MV-4-11 (cell line): ENCODE measurements at places on chromosomes 3 and 15.
A peak's percentile ranks its signal among the peaks of the same experiment; 100 is the strongest.

GRCh38 chr3:163916596-163917560 lies 1161.4 kb downstream of the SI start:
- no peak for DNase-seq

GRCh38 chr3:127495821-127496655 lies 94.5 kb downstream of the TPRA1 start:
- no peak for DNase-seq

GRCh38 chr3:192011137-192011536 lies 550.2 kb downstream of the PYDC2 start:
- no peak for DNase-seq

DNA sequence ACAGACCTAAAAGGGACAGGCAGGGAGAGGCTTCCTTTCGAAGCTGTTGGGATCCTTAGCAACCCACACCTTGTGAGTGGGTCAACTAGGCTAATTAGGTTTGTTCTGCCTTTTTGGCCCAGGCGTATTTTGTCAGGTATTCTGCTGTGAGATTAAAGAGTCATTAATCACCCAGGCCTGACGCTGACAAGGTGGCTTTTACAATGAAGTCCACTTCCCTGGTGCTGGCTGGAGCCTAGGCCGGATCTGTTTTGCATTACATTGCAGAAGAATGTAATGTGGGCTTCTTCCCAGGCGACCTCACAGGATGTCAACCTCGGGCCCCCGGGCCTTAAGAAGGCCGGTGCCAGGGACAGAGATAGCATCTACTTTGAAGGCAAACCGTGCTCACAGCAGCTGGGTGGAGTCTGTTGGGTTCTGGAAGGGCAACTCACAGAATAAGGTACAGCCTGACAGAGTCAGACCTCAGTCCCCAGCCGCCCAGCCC lies 76.9 kb downstream of the HES1 start:
- DNase-seq, result no peak

DNA sequence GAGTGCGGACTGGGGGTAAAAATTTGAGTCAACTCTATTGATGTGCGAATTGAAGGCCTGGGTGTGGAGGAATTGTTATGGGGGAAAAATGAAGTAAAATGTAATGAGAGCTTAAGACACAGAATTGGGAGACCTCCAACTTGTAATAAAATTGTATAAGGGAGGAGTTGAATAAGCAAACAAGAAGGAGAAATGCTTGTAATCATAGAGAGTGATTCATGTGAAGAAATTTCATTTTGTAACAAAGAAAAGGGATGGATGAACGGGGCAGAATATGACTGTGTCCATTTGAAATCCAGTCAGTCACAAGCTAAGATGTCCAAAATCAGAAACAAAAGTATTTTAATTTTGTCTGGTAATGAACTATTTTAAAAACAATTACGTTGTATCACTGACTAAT lies 552.3 kb downstream of the NAALADL2 start:
- DNase-seq, result no peak

GRCh38 chr15:69727121-69727924 lies 274.7 kb downstream of the RPLP1 start:
- no peak for DNase-seq

GRCh38 chr15:66594836-66595235 lies 29.0 kb upstream of the LCTL start:
- DNase-seq, result no peak

- DNase-seq, result no peak
Measured at GRCh38 chr3:122986693-122987179, 40.8 kb downstream of the SEMA5B start.

DNA sequence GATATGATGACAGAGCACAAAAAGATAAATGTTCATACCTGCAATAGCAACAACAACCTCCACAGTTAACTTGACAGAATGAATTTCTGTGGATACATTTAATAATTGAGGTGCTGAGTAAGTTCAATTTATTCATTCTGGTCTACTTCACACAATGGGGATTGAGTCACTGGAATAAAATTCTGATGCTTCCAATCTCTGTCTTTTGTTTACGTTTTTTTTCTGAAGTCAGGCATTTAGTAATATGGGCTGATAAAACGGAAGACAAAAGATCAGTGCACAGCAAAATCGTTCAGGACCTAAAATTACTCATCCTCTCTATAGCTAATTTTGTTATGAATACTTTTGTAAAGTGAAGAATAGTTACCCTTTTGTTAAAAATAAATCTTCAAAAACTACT lies 565.9 kb upstream of the CCDC54 start:
- DNase-seq, result no peak

- no peak for DNase-seq
Measured at GRCh38 chr15:76340803-76341365, 4.3 kb downstream of the ISL2 start.

- DNase-seq, result peak; percentile 75
Measured at GRCh38 chr3:12990781-12991480, 82.3 kb downstream of the IQSEC1 start.

- no peak for DNase-seq
Measured at GRCh38 chr3:170848292-170848917, 21.6 kb downstream of the RPL22L1 start.

DNA sequence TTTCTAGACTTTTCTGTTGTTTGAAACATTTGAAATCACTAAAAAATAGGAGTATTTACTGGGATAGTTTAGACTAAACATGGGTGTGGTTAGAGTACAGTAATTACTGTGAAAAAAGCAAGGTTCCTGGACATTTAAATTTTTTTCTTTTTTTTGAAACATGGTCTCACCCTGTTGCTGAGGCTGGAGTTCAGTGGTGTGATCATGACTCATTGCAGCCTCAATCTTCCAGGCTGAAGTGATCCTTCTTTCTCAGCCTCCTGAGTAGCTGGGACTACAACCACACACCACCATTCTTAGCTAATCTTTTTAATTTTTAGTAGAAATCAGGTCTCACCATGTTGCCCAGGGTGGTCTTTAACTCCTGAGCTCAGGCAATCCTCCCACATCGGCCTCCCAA lies 20.4 kb upstream of the CELF6 start:
- peak; percentile 22 for DNase-seq

DNA sequence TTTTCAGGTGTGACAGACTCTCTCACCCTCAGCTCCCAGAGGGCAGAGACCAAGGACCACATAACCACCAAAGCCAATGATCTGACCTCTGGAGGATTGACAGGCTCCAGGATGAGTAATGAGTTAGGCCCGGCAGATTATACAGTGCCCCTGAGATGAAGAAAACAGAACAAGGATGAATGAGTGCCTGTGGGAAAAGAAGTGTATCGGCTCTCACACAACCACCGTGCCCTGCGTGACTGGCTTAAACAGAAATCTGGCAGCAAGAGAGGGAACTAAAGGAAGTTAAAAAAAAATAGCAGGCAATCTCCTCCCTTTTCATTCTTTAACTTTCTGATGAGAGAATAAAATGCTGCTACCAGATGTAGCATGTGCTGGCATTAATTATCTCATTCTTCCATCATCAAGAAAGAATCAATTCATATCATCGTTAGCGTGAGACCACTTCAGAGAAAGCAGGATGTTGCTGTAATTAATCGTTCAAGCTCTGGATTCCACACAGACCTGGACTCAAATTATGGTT lies 227.5 kb upstream of the COL8A1 start:
- DNase-seq, result no peak

GRCh38 chr3:15303728-15304127 lies 28.7 kb downstream of the SH3BP5 start:
- DNase-seq, result no peak

DNA sequence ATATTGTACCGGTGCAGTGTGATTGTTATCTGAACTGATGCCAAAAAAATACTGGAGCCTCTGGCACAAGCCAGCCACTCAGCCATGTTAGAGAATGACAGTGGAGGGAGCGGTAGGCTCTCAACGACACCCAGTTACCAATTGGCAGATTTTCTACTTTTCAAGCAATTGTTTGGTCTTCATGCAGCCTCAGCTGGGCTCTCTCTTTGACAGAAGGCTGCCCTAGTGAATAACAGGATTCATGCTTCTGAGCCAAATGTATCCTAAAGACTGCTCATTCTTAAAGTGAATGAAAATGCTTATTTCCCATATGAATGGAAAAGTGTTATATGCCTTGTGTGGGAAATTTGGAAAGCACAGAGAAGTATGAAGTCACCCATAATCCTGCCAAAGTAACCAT lies 261.2 kb upstream of the TRIM42 start:
- DNase-seq, result no peak

GRCh38 chr15:83998486-83998885 lies 237.1 kb upstream of the GOLGA6L4 start:
- DNase-seq, result no peak

DNA sequence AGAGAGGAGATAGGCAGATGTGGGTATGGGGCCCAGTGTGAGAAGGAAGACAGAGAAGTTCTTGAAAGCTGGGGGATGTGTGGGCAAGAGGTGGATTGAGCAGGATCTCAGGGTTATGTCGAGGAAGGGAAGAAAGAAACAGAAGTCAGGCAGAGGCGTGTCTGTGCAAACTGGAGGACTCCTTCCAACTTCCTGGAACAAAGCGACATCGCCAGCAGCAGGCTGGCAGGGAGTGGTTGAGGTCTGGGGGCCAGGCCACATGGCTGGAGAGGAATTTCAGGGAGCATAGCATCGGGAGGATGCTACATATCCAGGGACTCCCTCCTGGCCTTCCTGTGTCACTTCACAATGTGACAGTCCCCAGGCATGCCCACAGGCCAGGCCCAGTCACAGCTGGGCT lies 42.9 kb upstream of the MYZAP start:
- no peak for DNase-seq

DNA sequence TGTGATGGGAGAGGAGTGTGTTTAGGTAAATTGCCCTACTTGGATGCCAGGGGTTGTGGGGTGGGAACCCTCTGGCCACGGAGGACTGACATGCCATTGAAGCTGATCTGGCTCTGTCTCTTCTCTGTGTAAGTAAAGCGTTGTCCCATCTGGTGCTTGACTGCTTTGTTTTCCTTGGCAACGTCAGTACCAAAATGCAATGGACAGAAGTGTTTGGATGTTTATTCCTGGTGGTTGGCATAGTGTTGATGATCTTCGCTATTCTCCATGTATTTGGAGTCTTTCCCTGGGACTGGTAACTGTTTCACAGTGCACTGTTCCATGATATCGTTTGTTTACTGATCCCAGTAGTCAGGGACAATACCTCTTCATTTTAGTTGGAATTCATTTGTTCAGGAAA lies 130.5 kb upstream of the MCTP2 start:
- no peak for DNase-seq

- DNase-seq, result no peak
Measured at GRCh38 chr3:144496141-144496835, 524.7 kb downstream of the DIPK2A start.

DNA sequence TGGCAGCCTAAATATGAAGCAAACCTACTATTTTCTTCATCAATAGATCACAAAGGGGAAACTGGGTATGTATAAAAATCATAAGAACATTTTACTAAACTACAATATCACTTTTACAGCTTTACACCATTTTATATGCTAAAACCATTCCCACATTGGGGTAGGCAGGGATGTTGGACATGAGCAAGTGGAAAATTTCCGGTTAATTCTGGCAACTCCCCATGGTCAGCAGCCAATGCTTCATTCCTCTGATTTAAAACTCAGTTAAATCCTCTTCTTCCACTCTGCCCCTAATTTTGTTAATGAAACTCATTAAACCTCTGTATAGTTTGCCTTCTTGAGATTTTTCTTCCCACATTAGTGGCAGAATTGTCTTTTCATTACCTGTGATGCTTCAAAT lies 552.5 kb upstream of the NECTIN3 start:
- no peak for DNase-seq

- no peak for DNase-seq
Measured at GRCh38 chr15:42427429-42428223, 63.3 kb downstream of the ZNF106 start.

DNA sequence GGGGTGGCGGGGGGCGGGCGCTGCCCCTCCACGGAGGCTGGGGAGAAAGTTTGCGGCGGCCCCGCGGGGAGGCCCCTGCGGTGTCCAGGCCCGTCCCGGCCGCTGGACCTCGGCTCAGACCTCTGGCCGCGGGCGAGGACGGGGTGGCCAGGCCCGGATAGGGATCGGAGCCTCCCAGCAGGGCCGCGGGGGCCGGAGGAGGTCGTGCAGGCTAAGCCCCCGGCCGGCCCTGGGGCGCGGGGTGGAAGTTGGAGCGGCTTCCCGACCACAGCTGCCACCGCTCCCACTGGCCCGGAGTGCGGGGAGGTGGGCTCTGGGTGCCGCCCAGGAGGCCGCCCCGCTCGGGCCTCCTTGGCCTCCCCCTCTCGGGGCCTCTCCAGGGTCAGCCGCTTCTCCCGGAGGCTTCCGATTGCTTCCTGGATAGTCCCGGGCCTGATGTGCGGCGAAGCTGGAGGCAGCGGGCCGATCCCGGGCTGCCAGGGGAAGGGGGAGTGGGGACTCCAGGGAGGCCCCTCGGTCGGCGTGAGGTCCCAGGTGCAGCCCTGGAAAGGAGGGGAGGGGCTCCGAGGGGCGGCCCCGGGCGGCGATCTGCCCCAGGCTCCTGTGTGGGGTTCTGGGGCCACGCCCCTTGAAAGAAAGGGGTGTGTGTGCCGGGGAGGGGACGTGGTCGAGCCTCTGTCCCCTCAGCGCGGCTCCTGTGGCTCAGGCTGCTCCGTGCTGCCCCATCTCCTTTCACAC lies 907 bp downstream of the PLXNA1 start:
- no peak for DNase-seq

GRCh38 chr3:82505079-82505756 lies 743.8 kb upstream of the GBE1 start:
- DNase-seq, result no peak

DNA sequence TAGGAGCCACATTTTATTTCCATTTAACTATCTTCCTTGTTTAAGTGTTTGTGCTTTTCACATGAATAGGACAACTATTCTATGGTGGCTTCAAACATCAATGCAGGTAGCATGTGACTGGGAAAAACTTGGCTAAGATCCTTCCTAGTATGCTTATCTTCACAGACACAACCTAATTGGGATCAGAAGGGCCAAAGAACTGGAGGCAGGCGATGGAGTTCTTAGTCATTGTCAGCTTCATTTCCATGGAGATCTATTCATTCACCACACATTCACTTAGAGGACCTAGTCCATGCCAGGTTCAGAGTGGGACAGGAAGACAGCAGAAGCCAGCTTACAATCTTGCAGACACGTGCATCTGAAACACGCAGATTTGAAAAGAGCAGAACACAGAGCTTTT lies 277.5 kb upstream of the PPP2R3A start:
- DNase-seq, result no peak

GRCh38 chr3:153084431-153084830 lies 77.6 kb upstream of the RAP2B start:
- no peak for DNase-seq

- DNase-seq, result peak; percentile 15
Measured at GRCh38 chr3:97895216-97895615, 73.4 kb downstream of the CRYBG3 start.

- DNase-seq, result no peak
Measured at GRCh38 chr3:108736821-108737220, 20.4 kb downstream of the RETNLB start.

DNA sequence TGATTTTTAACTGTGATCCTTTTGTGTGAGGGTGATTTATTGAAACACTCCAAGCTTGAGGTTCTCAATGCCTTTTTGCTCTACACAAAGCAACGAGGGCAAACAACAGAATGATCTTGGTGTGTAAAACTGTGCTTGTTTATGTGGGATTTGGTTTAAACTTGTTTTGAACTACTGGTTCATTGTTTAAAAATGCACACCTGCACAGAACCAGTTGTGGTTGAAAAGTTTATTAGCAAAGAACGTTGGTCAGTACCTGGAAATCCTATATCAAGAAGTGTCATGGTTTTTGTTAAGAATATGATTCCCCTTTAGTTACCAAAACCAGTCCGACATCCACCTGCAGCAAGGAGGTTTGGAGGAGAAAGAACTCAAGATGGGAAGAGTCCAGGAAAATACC lies 239.4 kb downstream of the WNT5A start:
- no peak for DNase-seq
